ENCODE measurements at places on chromosomes 3 and 15.

DNA sequence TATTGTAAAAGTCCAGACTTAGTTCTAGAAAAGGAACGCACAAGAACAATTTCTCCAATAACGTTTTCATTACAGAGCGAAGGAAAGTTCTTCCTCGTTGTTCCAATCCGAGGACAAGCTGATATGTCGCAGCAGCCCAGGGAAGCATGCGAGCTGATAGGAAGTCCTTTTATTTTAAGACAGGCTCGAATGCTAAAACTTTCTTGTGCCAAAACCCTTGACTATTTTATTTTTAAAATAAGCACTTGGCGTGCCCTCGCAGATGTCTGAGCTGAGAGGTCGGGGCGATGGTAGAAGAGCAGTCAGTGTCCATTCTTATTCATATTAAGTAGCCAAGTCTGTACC is 433 bp upstream of the MITF start:
- DNase-seq: no peak

DNA sequence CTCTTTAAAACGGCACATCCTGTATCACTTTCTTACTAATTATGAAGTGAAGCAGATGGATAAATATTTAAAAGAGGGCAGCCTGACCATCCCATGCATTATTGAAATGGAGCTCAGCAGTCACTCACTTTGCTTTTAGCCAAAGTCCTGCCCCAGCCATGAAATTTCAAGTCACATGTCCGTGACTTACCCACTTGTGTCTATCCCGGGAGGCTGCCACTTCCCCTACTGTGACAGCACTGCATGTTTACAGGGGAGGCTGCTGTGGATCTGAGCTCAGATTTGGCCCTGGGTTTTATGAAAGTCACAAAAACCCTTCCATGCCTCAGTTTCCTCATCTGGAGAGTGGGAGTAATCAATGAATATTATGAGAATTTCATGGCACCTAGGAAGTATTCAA is 17.9 kb upstream of the LRRK1 start:
- DNase-seq: no peak

- no peak for DNase-seq
Observed at GRCh38 chr15:64884679-64885078, 27.0 kb upstream of the ANKDD1A start.

GRCh38 chr3:43035801-43036365 is 56.8 kb downstream of the GASK1A start:
- DNase-seq: peak; percentile 35

DNA sequence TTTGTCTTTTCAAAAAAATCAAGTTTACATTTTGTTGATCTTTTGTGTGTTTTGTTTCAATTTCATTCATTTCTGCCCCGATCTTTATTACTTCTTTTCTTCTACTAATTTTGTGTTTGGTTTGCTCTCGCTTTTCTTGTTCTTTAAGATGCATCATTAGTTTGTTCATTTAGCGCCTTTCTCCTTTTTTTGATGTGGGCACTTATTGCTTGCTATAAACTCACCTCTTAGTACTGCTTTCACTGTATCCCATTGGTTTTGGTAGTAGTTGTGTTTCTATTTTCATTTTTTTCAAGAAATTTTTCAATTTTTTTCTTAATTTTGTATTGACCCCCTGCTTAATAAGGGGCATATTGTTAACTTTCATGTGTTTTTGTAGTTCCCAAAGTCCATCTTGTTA is 34.4 kb downstream of the PRKCI start:
- DNase-seq: no peak

DNA sequence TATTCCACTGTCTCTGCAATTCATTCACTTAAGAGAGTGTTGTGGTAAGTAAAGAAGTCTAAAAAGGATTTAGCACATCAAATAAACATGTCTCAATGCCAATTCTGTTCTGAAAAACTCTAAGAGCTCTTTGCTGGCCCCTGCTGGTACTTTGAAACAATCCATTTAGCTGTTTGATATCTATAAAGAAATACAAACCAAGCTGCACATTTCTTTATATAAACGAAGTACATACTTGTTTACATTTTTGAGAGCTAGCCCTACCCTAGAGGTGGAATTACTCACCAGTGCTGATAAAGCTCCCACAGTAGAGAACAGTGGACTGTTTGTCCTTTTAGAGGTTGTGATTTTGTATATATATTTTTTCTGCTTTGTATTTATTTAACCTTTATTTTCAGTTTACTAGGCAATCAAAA is 75.5 kb downstream of the NEDD4 start:
- no peak for DNase-seq

DNA sequence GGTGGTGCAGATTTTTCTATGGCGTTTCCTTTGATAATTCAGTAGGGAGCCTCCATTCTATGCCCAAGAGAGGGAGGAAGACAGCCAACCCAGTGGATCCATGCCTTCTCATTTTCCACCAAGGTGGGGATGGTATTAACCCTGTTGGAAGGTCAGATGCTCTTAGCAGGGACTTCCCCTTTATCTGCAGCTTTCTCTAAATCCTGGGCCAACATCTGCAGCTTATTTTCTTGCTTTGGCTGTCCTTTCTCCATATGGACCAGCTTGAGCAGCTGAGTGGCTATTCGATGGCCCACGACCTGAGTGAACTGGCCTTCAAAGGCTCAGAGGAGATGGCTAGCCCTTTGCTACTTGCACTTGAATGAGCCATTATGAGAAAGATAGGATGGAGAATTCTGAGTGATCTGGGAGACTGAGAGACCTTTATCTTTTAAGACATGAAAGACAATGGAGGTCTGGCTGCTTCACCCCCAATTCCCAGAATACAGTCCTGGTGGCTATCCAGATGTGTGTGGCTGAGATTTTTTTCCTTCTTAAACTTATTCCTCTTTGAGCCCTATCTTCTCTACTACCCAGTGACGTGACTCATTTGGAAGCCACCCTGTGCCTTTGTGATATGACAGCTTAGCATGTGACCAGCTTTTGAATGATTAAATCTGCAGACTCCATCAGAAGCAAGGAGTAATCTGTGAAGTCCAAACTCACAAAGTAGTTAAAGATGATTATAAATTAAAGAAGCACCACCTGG is 39.6 kb upstream of the TRAK1 start:
- no peak for DNase-seq

DNA sequence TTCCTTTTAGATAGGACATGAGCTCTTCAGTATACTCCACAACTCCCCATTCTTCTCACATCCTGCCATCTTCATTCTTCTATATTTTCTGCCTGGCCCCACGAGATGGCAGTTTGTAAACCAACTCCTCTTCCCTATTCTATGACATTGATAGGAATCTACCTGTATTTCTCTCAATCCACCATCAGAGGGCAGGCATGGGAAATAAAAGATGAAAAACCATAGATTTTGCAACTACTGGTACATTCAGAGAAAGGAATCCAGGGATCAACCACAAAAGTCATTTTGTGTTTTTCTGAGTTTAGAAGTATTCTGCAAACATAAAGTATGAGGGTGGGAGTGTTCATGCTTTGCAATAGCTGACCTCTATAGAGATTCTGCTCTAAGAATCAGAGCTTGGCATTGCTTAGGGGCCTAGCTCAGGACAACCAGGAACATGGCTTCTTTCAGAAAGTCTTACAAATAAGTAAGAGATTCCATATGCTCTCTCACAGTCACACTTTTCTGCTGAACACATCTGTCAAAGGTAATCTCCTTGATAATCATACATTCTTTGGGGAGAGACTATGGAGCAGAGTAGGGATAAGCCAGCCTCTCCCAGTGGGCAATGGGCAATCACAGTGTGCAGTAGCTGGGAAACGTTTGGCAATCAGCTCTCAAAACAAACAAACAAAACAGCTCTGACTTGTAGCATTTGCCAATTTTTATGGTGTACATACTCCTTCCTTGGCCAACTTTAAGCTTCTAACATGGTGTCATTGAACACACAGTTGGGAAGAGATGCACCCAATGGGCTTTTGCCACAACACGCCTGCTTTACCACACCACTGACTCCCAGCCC is 43.1 kb upstream of the SLC25A36 start:
- no peak for DNase-seq

- peak; percentile 68 for DNase-seq
Observed at GRCh38 chr3:113275929-113276750, 64.8 kb downstream of the BOC start.

DNA sequence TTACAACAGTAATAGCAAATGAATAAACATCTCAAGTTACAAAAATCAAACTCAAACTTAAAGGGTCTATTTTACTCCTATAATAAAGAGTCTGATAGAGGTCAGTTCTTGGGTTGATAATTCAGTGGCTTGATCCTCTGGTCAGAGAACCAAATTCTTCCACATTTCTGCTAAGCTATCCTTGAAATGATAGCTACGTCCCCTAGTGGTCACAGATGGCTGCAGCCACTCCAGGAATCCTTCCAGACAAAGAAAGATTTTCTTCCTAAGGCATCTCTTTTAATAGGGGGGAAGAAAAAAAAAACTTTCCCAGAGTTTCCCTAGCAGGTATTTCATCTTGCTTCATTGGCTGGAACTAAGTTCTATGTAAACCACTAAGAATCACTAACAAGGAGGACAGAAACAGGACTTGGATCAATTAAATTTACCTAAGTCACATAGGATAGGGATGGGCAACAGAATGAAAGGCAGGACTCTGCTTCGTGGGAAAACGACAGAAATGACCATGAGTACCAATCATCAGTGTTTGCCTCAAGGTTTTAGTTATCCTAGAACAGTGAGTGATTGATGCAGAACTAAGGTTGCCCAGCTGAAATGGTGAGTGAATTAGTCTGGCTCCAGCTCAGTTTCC is 160.7 kb downstream of the STAC start:
- peak; percentile 61 for DNase-seq

Measured in islet precursor cell (in vitro differentiated cells).